H4 (cell line): ENCODE measurements at places on chromosomes 11 and 22.

GRCh38 chr22:39039306-39040126 is 1.1 kb upstream of the APOBEC3F start:
- DNase-seq: no peak

GRCh38 chr22:31474743-31475142 is 14.9 kb downstream of the EIF4ENIF1 start:
- DNase-seq: no peak

- DNase-seq: no peak
These were observed 176.4 kb downstream of the FAM181B start for GRCh38 chr11:82557274-82557673.

- DNase-seq: no peak
These were observed 43.7 kb downstream of the RAB6A start for GRCh38 chr11:73717136-73717535.

DNA sequence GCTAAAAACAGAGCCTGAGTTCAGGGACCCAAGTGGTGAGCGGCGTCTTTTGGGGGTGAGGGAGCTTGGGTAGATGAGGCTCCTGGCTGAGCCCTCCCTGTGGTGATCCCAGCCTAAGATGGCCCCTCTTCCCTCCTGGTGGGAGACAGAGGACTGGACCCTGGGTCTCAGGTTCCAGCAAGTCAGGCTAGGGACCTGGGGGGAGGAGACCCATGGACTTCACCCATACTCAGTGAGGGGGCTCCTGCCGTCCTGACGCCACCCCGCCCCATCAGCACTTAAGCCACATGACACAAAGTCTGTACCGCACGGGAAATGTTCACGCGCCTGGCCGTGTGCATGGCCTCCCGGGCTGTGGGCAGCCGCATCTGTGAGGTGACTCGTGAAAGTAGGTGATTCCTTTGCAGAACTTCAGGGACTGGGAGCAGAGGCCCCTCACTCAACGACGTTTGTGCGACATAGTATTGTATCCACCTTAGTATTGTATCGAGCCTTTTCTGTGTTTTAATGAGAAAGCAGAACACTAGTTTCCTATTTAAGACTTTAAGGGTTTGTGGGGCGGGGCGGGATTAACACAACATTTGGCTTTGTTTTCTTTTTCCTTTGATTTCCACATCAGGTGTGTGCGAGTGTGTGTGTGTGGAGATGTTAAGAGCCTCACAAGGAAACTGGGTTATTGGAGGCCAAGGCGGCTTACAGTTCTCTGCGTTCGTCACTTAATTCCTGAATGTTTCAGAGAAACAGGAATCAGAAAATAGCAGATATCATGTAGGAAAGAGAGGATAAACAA is 18.4 kb upstream of the TMEM191C start:
- no peak for DNase-seq

GRCh38 chr11:46551261-46551660 is 42.6 kb downstream of the AMBRA1 start:
- no peak for DNase-seq

DNA sequence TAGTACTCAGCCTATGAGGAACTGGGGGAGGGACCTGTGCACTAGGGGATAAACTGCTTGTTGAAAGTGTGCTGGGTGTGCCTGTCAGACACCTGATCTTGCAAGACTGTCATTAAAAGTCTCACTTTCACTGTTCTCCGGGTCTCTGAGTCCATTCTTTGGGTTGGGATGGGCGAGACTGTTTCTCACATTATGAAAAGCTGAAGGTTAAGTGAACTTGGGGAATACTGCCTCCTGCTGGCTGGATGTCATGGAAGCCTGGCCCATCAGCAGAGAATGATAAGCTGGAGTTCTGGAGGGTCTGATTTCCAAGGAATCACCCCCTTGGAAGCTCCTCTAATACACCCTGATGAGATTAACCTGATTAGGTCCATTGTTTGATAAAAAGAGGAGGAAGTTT is 9.0 kb upstream of the VPREB1 start:
- no peak for DNase-seq

- no peak for DNase-seq
These were observed 17.3 kb downstream of the TSPO start for GRCh38 chr22:43168471-43169309.

- DNase-seq: no peak
These were observed 14.0 kb downstream of the TRIM29 start for GRCh38 chr11:120123946-120124345.

DNA sequence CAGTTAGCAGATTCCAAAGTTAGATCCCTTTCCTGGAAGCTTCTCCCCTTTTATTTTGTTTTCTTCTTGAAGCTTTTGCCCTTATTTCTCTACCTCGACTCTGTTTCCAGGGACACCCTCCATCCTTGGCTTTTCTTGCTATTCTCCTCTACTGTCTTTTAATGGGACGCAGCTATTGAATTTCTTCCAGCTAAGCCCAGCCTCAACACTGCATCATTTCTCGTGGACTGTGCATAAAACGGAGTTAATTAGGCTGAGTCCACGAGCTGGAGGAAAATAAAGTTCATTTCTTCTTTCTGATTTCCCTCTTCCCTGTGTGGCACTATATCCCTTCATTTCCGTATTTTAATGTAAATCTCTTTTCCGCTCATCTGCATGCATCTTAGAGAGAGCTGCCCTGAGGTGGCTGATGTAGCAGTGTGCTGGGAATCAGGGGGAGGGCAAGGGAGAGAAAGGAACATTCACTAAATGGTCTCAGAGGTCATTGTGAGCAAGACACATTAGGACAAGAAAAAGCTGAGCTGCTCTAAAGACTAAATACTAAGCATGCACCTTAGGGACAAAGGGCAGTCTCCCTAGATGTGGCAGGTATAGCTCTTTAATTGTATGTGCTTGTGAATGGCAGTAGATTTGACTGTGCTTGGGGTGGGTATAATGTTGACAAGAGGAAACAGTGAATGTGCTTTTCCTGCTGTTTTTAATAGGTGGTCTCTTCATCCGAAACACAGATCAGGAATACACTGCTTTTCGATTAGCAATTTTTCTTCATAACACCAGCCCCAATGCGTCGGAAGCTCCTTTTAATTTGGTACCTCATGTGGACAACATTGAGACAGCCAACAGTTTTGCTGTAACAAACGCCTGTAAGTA is 1.9 kb downstream of the GRIA4 start:
- DNase-seq: no peak

DNA sequence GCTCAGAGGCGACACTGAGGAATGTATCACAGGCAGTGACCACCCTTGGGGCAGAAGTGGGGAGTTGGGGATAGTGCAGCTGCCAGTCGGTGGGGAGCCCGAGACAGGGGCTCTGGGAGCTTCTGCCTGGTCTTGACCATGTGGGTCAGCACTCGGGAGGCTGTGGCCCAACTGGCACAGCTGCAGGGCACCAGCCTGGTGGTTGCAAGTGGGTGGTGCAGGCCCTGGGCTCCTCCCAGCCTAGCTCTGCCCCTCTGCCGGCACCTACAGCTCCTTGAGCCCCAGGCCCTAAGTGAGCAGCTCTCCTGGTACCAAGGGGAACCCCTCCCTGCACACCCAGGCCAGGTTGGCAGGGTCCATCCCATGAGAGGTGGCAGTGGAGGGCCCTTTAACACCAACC is 12.6 kb upstream of the RASL10A start:
- DNase-seq: no peak

GRCh38 chr11:130243816-130244215 is 70.9 kb downstream of the ZBTB44 start:
- no peak for DNase-seq

- DNase-seq: no peak
These were observed 55.6 kb downstream of the ARFGAP3 start for GRCh38 chr22:42801252-42802080.

GRCh38 chr11:130411223-130411622 is 17.2 kb downstream of the ADAMTS8 start:
- no peak for DNase-seq

- no peak for DNase-seq
These were observed 86.2 kb downstream of the UBASH3B start for GRCh38 chr11:122741613-122742300.

- no peak for DNase-seq
These were observed 3.2 kb downstream of the TUBA8 start for GRCh38 chr22:18113680-18114394.

GRCh38 chr11:113249491-113249763 is 65.0 kb upstream of the TTC12 start:
- DNase-seq: no peak

DNA sequence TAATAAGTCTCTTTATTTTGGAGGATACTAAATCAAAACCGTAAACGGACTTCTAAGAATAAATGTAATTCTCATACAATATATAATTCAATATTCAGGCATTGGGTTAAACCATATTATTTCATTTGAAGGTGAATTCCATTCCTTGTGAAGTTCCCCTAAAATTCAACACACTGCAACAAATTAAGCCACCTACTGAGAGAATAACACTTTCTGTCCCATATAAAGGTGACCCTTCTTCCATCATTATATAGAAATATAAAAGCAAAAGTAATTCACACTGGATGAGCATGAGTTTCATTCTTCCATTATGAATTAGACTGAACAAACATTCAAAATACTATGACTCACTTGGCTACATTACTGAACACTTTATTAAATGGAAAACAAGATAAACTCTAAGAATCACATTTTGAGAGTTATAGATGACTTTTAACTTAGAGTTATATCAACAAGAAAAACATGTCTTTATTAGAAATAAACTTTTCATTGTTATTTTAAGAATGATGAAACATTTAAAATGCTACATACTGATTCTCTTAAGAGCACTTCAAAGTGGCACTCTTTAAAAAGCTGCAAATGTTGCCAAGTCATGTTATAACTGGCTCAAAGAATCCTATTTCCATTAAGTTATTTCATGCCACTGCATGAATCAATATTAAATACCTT is 2.8 kb downstream of the SESN3 start:
- DNase-seq: no peak
